ENCODE measurements at places on chromosomes 16 and 17.

- no peak for DNase-seq
Observed at GRCh38 chr17:16988749-16989229, 16.9 kb upstream of the TNFRSF13B start.

DNA sequence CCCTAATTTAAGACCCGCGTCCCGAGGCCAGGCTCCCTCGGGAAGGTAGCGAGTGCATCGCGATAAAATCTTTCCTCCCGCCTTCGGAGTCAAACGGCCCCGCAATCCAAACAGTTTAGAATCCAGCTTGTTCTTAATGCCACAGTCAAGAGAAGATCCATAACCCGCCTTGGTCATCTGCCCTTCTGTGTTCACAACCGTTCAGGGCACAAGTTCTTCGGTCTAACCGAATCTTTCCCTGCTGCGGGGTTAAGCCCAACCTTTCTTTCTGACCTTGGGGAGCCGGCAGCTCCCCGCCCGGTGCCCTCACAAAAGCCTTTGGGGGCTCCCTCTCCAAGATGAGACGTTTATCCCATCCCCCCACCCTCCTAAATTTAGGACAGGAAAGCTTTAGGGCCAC is 30.3 kb downstream of the CPSF4L start:
- no peak for DNase-seq

- no peak for DNase-seq
Observed at GRCh38 chr16:84178146-84178765, 8.6 kb downstream of the TAF1C start.

GRCh38 chr16:64181271-64181925 is 940.5 kb downstream of the CDH11 start:
- no peak for DNase-seq

- no peak for DNase-seq
Observed at GRCh38 chr17:60524463-60525327, 1.3 kb downstream of the APPBP2 start.

- DNase-seq, result peak; percentile 70
Observed at GRCh38 chr17:8923762-8924161, 41.7 kb downstream of the PIK3R5 start.

DNA sequence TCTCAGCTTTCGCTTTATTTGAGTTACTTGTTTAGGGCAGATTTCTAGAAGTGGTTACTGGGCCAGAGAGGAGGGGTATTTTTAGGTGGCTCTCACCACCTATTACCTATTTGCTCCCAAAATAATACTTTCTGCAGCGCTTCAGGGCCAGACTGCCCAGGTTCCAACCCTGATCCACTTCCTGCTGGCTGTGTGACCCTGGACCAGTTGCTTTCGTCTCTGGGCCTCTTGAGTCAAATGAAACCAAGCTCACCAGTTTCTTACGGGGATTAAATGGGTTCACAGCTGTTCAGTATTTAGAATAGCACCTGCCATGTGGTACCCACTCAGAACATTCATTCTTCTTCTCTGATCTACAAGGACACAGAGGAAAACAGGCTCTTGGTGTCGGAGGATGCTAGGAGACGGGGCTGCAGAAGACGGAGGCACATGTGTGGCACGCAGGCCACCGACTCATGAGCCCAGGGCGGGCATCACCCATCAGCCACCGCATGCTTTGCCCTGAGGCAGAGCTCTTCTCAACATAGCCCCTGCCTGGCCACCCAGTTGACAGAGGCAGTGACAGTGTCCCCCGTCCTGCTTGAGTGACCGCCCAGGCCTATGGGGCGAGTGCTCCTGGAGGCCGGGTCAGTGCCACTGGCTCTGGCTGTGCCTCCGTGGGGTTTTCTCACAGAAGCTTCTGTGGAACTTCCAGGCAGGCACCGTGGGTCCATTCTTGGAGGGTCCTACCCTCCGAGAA is 149.0 kb upstream of the PLCG2 start:
- DNase-seq, result no peak

DNA sequence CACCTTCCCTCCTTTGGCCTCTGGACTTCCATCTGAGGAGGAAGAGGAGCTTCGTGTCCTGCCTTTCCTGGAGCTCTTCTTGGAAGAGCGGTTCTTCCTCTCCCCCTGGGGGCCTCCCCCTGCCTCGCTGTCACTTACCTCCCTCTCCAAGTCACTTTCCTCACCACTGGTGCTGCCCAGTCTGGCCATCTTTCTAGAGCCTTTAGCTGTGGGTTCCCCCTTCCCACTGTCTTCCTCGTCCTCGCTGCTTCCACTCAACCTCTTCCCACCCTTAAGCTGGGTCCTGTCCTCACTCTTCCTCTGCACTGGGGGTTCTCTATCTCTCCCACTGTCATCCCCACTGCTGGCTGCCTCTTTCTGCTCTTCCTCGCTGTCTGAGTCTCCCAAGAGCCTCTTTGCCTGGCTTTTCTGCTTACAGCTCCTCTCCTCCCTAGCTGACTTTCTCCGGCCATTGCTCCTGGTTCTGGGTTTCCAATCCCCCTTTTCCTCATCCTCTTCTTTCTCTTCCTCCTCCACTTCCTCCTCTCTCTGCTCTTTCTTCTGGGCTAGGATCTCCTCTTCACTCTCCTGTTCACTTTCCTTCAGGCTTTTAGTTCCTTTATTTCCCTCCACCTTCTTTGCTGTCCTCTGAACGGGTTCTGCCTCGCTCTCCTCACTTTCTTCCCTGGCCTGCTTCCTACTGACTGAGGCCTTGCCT is 1.4 kb downstream of the HIRIP3 start:
- no peak for DNase-seq

DNA sequence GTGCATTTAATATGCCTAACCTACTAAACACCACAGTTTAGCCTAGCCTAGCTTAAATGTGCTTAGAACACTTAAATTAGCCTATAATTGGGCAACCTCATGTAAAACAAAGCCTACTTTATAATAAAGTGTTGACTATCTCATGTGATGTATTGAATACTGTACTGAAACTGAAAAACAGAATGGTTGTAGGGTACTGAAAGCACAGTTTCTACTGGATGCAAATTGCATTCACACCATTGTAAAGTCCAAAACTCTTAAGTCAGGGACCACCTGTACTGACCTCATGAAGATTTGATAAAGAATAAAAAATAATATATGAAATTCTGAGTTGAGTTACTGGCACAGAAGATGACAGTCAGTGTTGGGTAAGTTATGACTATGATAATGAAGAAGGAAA is 625.4 kb upstream of the SOX9 start:
- DNase-seq, result no peak

GRCh38 chr16:49639739-49640431 is 216.0 kb downstream of the ZNF423 start:
- DNase-seq, result no peak

All from CD14-positive monocyte (primary cell).